CD4-positive, alpha-beta T cell treated with Interleukin-1 beta for 1 hour (primary cell): ENCODE measurements at places on chromosomes 1 and 21.
A peak's percentile ranks its signal among the peaks of the same experiment; 100 is the strongest.

- no peak for DNase-seq
These were observed 1.9 kb downstream of the GALE start for GRCh38 chr1:23798662-23799142.

GRCh38 chr21:14630556-14631069 is 84.5 kb upstream of the SAMSN1 start:
- DNase-seq = no peak

DNA sequence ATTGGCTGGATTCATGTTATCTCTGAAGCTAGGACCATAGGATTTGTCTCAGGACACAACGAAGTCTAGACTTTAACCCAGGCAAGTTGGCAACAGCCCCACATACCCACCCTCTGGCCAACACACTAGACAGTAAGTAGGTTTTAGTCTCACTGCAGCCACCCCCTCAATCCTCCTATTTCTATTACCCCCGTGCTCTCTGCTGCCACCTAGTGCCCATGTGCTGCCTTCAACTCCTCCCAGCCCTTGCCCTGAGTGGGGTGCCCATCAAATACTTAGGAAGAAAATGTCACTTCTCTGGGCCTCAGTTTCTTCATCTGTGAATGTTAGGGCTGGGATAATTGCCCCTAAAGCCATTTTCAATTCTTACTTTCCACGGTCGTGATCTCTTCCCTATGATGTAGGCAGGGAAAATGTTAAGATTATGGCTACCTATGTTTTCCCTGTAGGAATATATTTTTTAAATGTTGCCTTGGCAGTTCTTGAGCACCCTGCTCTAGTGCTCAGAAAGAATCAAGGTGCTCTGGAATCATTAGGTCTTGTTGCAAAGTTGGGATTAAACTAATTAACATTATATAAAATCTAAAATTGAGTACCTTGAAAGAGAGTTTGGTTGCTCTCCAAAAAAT is 213.0 kb downstream of the LMX1A start:
- no peak for DNase-seq

DNA sequence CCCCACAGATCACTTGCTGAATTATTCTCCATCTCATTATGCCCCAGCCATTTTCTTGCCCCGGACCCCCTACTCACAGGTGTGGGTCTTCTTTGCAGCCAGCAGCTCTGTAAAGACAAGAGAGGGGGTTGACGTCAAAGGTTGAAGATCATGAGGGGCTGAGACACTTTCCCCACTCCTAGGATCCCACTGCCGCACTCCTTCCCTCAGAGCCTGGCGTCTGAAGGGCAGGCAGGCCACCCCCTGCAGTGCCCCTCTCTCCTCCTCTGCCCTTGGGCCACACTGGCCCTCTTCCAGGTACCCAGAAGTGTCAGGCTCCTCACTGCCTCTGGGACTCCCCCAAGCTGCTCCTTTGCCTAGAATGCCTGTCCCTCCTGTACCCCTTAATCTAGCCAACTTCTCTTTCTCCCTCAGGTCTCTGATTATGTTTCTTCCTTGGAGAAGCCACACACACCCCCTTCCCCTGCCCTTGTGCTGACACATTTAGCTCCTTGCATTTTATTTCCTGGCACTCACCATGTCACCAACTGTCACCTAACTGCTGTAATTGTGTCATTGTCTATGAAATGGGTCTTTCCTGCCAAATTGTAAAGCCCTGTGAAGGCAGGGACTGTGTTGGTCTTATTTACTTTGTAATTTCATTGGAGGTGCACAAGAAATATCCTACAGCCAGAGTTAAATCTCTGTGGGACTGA is 2.1 kb downstream of the RORC start:
- DNase-seq = no peak

DNA sequence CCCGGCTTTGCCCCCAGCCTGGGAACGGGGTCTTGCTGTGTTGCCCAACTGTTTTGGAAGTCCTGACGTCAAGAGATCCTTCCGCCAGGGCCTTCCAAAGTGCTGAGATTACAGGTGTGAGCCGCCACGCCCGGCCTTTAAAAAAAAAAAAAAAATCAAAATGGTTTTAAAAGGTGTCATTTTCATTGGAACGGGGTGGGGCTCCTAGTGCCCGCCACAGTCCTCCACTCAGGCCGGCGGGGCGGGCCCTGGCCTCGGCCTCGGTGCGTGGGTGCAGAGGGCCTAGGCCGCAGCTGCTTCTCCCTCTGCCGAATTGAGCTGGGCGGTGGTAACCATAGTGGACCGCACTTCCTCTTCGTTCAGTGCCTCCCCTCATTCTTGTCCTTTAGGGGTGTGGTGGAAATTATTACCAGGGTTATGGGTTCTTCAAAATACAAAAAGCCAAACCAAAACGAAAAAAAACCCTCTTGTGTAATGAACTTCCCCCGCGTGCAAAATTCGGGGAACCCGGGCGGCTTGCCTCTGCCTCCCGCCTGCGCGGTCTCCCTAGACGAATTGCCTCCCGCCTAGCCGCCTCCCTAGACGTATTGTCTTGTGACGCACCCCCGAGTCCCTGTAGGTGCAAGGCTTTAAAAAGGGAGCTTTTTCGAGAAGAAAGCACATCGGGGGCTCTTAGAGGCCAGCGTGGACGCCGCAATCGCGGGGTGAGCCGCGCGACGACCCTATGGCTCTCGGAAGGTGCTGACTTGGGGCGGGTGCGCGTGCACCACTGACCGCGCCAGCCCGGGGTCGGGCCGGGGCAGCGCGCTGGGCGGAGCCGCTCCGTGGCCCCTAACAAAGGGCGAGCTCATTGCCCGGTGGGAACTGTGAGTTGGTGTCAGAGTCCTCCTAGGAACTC is 10.5 kb upstream of the SPEN start:
- DNase-seq = peak; percentile 62
